ENCODE measurements at places on chromosomes 6 and 20.

DNA sequence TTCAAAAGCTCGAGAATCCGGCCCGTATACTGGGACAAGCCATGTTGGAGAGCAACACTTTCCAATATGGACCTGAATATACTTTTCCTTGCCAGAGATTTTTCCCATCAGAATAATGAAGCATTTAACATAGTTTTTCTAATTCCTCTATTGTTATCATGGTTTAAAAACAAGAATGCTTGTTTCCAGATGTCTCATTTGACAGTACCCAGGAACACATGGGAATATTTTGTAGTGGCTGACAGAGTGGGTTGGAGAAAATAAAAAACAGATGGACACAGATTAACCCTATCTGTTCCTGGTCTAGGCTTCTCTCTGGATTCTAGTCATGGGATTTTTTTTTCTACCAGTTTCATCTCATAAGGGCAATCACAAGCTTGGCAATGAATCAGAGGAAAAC is 164.8 kb upstream of the CEP162 start:
- DNase-seq, result no peak
- H3K36me3 ChIP-seq, result no peaks in the 10 kb centered on the region
- no peak overlapping the region for H3K27ac ChIP-seq
- H3K4me3 ChIP-seq, result no peak overlapping the region
- H3K27me3 ChIP-seq, result no peaks in the 10 kb centered on the region

DNA sequence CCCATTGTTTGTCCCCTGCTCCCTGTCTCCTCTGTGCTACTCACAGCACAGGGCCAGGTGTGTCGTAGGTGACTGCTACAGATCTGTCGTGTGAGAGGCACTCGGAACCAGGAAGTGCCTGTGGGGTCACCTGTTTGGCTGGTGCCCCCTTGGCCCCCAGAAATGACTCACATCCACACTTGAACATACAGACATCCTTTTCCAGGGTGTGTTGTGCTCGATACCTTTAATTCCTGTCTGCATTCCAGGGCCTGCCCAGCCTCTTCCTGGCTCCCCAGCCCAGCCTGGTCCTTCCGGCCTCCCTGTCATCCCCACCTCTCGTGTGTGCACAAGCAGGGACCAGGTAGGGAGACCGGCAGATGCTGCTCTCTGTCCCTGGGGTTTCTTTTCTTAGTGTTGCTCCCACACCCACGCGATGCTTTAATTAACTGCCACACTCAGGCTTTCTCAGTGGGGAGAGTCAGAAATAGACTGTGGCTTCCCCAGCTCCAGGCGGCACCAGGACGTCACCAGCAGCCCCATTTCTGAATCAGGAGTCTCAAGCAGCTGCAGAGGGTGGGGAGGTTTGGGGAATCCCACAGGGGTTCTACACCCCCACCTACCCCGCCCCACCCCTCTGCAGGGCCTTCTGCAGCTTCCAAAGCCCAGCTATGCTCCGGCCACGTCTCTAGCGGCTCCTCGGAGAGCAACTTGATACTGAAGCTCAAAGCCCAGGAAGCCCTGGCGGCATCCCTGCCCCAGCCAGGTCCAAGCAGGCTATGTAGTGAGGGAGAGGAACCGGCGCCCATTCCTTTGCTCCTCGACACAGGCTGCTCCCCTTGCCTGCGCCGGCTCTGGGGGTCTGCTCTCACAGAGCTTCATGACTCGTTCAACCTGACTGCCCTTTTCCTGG is 102.2 kb downstream of the SYCP2 start:
- H3K27ac ChIP-seq, result no peak overlapping the region
- H3K36me3 ChIP-seq, result no peaks in the 10 kb centered on the region
- H3K4me1 ChIP-seq, result peaks cover under 1% of the 10 kb centered on the region

- H3K27ac ChIP-seq, result peak overlapping the region; percentile 2
- no peaks in the 10 kb centered on the region for H3K27me3 ChIP-seq
- peak; percentile 81 for DNase-seq
- peaks cover 10% of the 10 kb centered on the region for H3K4me1 ChIP-seq
Observed at GRCh38 chr6:3438190-3439167, 18.4 kb downstream of the SLC22A23 start.

- H3K4me3 ChIP-seq, result no peak overlapping the region
- peaks cover 9% of the 10 kb centered on the region for H3K4me1 ChIP-seq
- no peaks in the 10 kb centered on the region for H3K27me3 ChIP-seq
- H3K36me3 ChIP-seq, result no peaks in the 10 kb centered on the region
Observed at GRCh38 chr6:144158133-144158532, 7.8 kb downstream of the STX11 start.

DNA sequence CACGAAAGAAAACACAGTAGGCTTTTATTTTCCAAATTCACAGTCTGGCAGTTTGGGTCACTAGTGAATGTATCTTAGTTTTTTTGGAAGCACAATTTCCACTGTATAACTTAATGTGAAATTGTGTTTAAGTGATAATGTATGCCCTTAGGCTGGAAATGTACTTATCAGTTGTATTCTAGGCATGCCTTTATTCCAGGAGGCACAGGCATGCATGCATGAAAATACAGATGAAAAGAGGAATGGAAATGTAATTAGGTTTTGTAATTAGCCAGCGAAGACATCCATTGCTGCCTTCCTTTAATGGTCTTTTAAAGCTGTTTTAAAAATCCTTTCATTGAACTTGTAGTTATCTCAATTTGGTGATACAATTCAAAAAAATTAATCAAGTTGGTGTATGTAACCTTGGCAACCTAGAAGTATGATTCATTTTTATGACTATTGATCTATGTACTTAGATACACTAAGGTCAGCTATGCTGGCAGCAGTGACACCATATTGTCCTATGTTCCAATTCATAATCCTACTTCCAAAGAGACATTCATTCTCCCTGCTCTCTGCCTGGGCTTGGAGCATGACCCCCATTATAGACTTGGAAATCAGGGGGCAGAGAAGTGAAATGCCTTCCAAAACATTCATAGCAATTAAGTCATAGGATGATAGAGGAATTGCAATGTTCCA is 73.1 kb downstream of the SNAP25 start:
- no peak overlapping the region for H3K4me3 ChIP-seq
- H3K27ac ChIP-seq, result no peak overlapping the region
- DNase-seq, result no peak
- H3K27me3 ChIP-seq, result no peaks in the 10 kb centered on the region

- no peaks in the 10 kb centered on the region for H3K4me1 ChIP-seq
- no peak overlapping the region for H3K4me3 ChIP-seq
- H3K27ac ChIP-seq, result no peak overlapping the region
- H3K27me3 ChIP-seq, result no peaks in the 10 kb centered on the region
Observed at GRCh38 chr6:114650891-114651290, 308.1 kb upstream of the HS3ST5 start.

DNA sequence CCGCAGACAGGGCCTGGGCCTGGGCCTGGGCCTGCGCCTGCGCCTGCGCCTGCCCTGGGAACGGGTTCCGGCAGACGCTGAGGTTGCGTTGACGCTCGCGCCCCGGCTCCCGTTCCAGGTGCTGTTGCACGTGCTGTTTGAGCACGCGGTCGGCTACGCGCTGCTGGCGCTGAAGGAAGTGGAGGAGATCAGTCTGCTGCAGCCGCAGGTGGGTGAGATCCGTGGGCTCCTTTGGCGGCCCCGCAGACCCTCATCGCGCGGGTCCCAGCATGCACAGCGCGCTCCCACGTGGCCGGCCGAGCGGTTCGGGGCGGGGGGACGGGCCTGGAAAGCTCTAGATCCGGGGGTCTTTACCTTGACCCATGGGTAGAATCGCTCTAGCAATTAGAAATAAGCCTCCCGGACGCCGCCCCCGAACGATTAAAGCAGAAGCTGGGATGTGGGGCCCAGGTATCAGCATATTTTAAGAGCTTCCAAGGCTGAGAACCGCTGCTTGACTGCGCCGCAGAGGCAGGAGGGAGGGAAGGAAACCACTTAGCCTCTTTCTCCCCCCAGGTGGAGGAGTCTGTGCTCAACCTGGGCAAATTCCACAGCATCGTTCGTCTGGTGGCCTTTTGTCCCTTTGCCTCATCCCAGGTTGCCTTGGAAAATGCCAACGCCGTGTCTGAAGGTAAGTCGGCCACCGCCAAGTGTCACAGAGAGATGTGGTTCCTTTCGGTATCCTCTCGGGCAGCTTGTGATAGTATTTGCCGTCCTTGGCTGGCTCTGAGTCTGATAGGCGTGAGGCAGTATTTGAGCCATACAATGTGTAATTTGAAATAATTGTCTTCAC is 508 bp downstream of the NOP56 start:
- peaks cover 51% of the 10 kb centered on the region for H3K36me3 ChIP-seq
- H3K4me1 ChIP-seq, result peaks cover 25% of the 10 kb centered on the region
- peak; percentile 60 for DNase-seq
- peak overlapping the region; percentile 100 for H3K4me3 ChIP-seq
- peak overlapping the region; percentile 90 for H3K27ac ChIP-seq
- H3K27me3 ChIP-seq, result no peaks in the 10 kb centered on the region

DNA sequence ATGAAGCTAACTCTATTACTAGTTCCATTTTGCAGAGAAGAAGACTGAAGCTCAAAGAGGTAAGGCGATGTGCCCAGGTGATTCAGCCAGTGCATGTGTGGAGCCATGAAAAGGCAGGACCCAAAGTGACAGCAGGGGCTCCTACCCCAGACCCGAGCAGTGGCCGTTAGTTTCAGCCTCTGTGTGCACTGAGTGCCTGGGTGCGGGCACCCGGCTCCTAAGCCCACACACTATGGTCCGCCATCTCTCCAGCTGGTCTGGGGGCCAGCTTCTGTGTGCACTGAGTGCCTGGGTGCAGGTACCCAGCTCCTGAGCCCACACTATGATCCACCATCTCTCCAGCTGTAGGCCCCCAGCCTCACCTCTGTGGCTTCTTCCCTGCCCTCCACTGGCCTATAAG is 123.5 kb upstream of the CST7 start:
- no peak overlapping the region for H3K27ac ChIP-seq
- no peak for DNase-seq
- H3K4me1 ChIP-seq, result no peaks in the 10 kb centered on the region
- no peak overlapping the region for H3K4me3 ChIP-seq
- H3K36me3 ChIP-seq, result no peaks in the 10 kb centered on the region

DNA sequence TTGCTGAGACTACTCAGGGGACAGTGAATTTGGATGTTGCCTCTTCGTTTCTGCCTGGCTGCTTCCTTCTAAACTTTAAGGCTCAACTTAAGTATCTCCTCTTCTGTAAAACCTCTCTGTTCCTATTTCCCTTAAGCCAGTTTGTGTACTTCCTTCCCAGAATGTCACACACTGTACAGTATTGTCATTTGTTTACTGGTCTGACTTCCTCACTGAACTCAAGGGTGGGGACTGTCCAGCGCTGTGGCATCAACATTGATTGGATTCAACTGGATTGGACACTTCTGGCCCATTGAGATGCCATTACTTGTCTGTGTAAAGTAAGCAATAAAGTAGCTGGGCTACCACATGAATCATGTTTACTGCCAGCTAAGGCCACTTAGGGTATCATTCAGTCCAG is 69.7 kb downstream of the ANKS1A start:
- H3K36me3 ChIP-seq, result no peaks in the 10 kb centered on the region
- H3K4me1 ChIP-seq, result peaks cover 16% of the 10 kb centered on the region
- H3K27me3 ChIP-seq, result no peaks in the 10 kb centered on the region
- no peak overlapping the region for H3K27ac ChIP-seq
- H3K4me3 ChIP-seq, result no peak overlapping the region

DNA sequence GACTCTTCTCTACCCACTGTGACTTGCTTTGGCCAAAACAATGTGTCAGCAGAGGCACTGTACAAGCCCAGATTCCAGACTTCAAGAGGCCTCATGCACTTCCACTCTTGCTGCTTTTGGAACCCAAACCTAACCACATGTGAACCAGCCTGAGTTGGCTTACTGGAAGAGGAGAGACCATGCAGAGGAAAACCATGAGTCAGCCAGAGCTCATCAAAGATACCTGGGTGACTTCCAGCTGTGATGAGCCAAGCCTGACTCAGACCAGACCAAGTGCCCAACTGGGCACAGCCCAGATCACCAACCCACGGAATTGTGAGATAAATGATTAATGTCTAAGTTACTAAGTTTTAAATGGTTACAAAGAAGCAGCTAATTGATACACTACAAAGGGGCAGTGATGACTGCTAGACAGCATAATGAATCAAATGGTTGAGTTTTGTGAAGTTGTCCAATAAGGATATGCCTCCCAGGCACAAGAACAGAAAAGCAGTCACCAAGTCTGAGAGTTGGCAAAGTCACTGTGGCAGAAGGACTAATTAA is 16.2 kb upstream of the BEND6 start:
- H3K27me3 ChIP-seq, result no peaks in the 10 kb centered on the region
- DNase-seq, result no peak
- H3K4me3 ChIP-seq, result no peak overlapping the region
- H3K36me3 ChIP-seq, result no peaks in the 10 kb centered on the region
- H3K27ac ChIP-seq, result no peak overlapping the region

DNA sequence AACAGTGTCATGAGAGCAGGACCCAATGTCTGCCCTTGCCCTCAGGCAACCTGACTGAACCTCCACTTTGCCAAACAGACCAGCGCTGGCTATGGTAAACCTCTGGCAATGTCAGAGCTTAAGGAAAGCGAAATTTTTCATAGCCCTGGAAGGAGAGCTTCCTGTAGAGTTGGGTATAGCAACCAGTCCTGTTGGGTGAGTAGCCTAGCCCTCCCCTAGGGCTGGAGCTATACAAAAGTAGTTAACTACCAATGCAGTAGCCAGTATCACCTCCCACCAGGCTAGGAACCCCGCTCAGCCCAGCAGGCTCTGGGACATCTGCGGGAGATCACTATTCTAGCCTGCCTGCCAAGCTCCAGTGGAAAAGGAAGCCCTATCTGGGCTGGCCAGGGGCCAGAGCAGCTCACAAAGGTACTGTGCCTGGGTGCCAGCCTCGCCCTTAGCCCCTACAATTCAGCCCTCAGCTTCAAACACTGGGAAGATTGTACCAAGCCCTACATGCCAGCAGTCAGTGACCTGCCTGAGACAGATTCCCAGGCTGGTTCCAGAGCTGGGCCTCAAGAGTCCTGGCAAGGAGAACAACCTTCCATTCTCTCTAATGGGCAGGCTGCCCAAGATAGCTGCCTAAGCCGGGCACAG is 7.9 kb downstream of the WFDC3 start:
- no peak for DNase-seq
- no peaks in the 10 kb centered on the region for H3K4me1 ChIP-seq
- no peak overlapping the region for H3K4me3 ChIP-seq
- no peaks in the 10 kb centered on the region for H3K27me3 ChIP-seq

DNA sequence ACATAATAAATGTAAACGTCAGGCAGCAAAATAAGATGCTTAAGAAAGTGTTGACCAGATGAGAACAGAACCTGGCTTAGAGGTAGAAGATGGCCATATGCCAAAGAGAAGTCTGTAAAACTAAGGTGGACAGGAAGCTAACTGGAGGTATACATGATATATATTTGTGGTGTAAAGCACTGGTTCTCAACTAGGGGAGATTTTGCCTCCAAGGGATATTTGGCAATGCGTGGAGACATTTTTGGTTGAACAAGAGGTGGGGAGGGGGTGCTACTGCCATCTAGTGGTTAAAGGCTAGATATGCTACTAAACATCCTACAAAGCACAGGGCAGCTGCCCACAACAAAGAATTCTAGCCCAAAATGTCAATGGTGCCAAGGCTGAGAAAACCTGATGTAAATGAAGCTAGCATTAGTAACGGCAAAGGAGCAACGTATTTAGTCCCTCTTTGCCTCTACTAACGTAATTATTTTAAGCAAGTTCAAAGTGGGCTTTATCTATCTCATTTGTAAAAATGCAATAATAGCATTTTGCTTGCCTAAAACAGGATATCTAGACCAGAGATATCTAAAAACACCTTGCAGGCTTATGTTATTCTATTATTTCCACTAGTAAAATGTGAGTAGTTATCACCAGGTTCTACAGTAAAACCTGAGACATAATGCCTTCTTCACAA is 182.6 kb downstream of the RNGTT start:
- no peaks in the 10 kb centered on the region for H3K27me3 ChIP-seq
- no peak overlapping the region for H3K27ac ChIP-seq
- DNase-seq, result peak; percentile 87
- H3K4me3 ChIP-seq, result no peak overlapping the region

Measured in A673 (cell line).